A549 (cell line): ENCODE measurements at places on chromosomes 12 and 14.

DNA sequence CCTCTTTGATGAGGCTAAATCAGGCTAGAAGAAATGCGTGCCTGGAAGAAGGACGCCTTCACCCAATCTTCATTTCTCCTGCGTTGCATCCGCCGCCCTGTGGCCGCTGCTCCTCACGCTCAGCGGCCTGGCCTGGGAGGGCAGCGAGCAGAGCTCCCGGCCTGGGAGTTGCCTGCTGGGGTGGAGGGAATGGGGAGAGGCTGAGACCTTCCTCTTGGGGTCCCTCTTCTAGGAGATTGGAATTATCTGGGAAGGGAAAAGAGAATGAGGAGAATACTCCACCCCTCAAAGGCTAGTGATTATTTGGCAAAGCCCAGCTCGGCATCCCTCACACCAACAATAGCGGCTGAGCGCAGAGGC is 2.4 kb upstream of the HOXC12 start:
- DNase-seq: no peak

GRCh38 chr14:50045837-50046236 is 70.5 kb downstream of the VCPKMT start:
- DNase-seq: no peak

GRCh38 chr14:64296561-64296960 is 2.4 kb upstream of the ESR2 start:
- no peak for DNase-seq

GRCh38 chr14:65993996-65994395 is 492.2 kb upstream of the CCDC196 start:
- DNase-seq: no peak
